NCI-H69 (cell line): ENCODE measurements at places on chromosomes 3 and 15.

DNA sequence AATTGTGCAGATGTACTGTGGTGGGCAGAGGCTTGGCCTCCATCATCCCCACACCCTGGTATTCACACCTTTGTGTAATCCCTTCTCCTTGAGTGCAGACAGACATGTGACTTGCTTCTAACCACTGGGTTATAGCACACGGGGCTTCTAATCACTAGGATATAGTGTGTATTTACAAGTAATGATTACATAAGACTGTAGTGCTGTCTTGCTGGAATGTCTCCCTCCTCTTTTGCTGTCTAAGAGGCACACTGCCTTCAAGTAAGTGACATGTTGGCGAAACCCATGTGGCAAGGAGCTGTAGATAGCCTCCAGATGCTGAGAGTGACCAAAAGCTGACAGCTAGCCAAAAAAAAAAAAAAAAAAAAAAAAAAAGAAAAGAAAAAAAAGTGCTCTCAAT lies 542.7 kb upstream of the MDFIC2 start:
- DNase-seq: no peak

DNA sequence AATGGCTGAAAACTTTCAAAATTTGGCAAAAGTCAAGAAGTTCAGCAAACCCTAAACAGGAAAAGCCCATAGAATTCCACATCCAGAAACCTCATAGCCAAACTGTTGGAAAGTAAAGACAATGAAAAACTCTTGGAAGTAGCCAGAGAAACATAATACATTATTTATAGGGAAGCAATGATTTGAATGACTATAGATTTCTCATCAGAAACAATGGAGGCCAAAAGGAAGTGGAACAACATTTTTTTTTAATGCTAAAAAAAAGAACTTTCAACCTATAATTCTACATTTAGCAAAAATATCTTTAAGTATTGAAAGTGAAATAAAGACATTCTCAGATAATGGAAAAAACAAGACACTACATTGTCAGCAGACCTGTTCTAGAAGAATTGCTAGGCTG lies 30.2 kb downstream of the ALPK3 start:
- no peak for DNase-seq

GRCh38 chr15:85685356-85685755 lies 109.4 kb downstream of the KLHL25 start:
- no peak for DNase-seq

GRCh38 chr3:49712631-49713317 lies 6.7 kb downstream of the AMIGO3 start:
- DNase-seq: no peak

GRCh38 chr3:196726788-196727675 lies 12.6 kb upstream of the PAK2 start:
- DNase-seq: no peak

GRCh38 chr3:48558493-48559134 lies 2.0 kb upstream of the PFKFB4 start:
- DNase-seq: no peak

- peak; percentile 78 for DNase-seq
These were observed 314 bp upstream of the TMED3 start for GRCh38 chr15:79310612-79310984.

DNA sequence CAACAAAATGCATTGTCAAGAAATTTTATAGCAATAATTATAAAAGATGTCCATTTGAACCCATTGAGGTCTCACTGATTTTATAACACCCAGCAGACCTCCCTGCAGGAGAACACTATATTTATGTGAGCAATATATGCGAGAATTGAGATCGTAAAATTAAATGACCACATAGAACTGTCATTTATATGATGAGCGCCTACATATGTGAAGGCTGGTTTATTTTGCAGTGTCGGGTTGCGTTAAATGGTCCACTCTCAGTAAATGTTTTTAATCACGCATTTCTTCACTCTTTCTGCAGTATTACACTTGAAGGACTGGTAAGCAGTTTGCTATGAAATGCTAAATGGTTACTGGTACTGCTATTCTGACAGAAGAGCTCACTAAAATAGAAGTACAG lies 408.5 kb upstream of the AGTR1 start:
- DNase-seq: peak; percentile 11
